ENCODE measurements at places on chromosomes 3 and 15.

GRCh38 chr15:34161329-34161963, 48.5 kb downstream of the KATNBL1 start:
- DNase-seq = no peak

- no peak for DNase-seq
These were observed 11.2 kb downstream of the RNF123 start for GRCh38 chr3:49700453-49701128.

- no peak for DNase-seq
These were observed 102.9 kb downstream of the ADCY5 start for GRCh38 chr3:123346021-123346420.

DNA sequence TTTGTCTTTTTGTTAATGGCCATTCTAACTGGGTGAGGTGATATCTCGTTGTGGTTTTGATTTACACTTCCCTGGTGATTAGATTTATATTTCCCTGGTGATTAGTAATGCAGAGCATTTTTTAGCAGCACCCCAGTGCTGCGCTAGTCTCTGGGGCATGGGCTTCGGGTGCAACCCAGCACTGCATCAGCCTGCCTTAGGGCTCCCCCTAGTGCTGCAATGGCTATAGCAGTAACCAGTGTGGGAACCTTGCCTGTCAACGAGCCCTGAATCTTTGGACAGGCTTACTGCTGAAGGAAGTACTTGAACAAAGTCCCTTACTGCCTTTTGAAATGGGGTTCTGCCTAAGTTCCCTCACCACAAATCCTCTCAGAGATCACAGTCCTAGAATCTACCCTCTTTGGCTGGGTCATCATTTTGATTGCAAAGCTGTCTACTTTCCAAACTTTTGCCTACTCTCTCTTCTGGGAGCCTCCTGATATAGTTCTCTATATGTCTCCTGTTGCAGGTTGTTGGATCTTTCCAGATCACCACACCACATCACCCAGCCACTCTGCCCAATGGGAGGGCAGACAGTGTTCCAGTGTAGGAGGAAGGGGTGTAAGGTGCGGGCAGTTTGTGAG, 79.2 kb upstream of the CCNL1 start:
- DNase-seq = peak; percentile 73

DNA sequence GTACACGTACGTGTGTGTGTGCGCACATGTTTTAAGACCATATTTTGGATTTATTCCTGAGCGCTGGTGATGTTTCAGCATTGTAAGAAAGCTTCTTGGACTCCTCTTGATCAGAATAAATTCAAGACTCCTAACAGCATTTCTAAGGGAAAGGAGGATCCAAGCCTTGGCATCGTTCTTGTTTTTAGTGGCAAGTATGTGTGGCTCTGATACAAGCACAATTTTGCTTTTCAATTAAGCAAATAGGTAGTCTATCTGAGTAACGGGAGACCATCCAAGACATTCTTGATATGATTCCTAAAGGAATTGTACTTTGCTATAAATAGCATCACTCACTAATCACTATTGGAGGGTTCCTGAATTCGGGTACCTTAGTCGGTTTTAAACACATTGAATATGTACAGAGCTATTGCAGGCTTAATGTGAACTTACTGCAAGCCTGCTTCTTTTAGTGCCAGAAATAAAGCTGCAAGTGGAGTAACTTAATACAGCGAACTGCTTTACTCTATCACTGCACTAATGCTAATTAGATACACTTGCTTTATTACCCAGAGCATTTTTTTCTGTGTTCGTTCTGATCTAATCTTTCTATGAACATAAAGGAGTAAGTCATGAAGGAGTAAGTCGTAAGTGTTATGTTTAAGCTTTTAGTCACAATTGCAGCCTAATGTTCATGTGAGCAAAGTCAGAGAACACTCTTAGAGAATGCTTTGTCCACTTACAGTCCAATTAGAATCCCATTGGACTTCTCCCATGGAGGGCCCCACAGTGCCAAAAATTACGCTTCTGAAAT, 186.3 kb downstream of the MCTP2 start:
- no peak for DNase-seq

DNA sequence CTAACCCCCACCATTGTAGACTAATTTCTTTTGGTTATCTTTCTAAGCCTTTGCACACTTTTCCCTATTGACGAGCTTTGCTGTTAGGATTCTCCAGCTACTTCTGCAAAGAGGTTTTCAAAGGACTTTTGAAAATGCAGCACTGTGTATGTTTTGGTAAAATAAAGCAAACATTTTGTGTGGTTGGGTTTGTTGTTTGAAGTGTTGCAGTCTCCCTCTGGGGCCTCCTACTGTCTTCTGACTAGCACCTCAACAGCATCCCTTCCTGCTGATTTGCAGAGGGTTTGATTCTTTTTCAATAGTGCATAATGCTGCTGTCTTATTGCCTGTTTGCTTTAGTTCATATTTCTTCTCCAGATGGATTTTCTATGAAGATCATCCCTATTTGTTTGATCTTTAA, 775.1 kb upstream of the CFAP20DC start:
- DNase-seq = no peak

- DNase-seq = no peak
These were observed 51.6 kb upstream of the FSIP1 start for GRCh38 chr15:39834256-39834655.

DNA sequence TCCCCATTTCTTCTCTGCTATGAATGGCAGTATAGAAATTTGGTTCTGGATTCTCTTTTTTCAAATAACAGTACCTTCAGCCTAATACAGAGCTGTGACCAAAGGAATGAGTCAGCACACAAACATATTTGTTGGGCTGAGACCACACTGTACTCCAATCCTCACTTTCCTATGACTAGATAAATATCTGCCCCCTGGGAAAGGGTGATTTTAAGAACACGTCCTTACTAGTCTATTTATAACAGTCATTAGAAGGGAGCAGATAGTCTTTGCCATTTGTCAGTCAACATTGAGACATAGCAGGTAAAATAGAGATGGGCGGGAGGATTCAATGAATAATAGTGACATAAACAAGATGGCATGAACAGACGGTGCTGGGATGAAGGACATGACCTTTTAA, 461.3 kb downstream of the MCTP2 start:
- no peak for DNase-seq

- DNase-seq = no peak
These were observed 299 bp downstream of the TYRO3 start for GRCh38 chr15:41559239-41559782.

- no peak for DNase-seq
These were observed 245.2 kb downstream of the IL20RB start for GRCh38 chr3:137202941-137203340.

GRCh38 chr3:128486205-128486628, 6.8 kb downstream of the GATA2 start:
- DNase-seq = no peak

DNA sequence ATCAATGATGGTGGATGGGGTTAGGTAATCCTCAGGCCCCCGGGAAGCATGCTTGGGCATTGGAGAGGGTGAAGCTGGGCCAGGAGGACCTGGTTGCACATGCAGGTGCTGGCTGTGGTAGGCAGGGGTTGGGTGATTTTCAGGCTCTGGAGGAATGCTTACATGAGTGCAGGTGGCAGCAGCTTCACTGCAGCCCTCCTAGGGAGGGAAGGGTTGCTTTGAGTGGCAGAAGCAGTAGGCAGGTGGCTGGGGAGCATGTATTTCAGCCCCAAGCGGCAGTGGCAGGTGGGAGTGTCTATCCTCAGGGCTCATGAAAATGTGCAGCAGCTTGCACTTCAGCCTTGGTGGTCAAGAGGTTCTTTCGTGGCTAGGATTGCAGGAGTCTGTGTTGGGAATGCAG, 230.0 kb upstream of the CTNNB1 start:
- no peak for DNase-seq
